ENCODE measurements at places on chromosomes 16 and 17.

GRCh38 chr17:77593081-77593480 lies 365.4 kb upstream of the TNRC6C start:
- DNase-seq: no peak

- no peak for DNase-seq
Observed at GRCh38 chr16:64773184-64773583, 348.7 kb downstream of the CDH11 start.

GRCh38 chr16:62298600-62298999 lies 262.4 kb upstream of the CDH8 start:
- DNase-seq: no peak

GRCh38 chr16:86773354-86773715 lies 195.0 kb downstream of the FOXL1 start:
- no peak for DNase-seq

- no peak for DNase-seq
Observed at GRCh38 chr16:83345846-83346640, 461.7 kb upstream of the HSBP1 start.

- DNase-seq: no peak
Observed at GRCh38 chr17:21291357-21291756, 6.8 kb downstream of the MAP2K3 start.

DNA sequence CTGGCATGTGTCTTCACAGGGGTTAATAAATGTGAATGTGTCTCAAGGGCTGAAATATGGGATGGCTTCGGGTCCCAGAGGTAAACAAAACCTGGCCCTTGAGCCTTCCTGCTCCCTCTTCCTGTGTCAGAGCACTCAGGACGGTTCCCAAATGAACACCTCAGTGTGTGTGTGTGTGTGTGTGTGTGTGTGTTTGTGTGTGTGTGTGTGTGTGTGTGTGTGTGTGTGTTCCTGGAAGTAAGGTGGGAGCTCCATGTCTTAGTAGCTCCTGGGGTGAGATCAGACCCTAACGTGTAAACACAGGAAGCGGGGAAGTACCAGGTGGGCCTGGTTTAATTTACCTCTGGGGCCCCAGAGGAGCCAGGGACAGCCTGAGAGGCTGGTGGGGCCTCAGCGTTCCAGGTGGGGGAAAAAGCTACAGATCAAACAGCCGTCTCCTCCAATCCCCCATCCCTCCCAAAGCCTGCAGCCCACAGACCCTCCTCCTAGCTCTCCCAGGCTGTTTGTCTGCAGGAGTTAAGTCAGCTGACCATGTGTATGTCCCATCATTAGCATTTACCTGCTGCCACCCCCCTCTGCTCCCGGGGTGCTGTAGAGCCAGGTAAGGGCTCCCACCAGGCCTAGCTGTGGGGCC lies 6.1 kb downstream of the KIF19 start:
- no peak for DNase-seq

DNA sequence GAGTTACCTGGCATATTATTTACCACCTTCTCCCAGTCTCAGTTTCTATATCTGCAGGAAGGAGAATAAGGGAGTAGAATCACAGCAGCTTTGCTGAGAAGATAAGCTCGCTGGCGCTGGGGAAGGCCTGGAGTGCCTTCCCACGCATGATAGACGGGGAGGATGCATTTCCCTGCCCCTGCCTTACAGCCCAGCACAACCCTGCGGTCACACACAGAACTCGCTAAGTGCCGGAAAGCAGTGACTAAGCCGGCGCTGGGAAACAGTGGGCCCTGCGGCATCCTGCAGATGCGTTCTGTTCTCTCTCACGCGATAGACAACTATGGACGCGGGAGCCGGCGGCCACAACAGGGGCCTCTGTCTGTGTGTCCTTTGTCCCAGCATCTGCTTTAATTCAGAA lies 4.8 kb downstream of the CA5A start:
- DNase-seq: no peak

GRCh38 chr16:17362183-17362582 lies 108.6 kb downstream of the XYLT1 start:
- DNase-seq: no peak

DNA sequence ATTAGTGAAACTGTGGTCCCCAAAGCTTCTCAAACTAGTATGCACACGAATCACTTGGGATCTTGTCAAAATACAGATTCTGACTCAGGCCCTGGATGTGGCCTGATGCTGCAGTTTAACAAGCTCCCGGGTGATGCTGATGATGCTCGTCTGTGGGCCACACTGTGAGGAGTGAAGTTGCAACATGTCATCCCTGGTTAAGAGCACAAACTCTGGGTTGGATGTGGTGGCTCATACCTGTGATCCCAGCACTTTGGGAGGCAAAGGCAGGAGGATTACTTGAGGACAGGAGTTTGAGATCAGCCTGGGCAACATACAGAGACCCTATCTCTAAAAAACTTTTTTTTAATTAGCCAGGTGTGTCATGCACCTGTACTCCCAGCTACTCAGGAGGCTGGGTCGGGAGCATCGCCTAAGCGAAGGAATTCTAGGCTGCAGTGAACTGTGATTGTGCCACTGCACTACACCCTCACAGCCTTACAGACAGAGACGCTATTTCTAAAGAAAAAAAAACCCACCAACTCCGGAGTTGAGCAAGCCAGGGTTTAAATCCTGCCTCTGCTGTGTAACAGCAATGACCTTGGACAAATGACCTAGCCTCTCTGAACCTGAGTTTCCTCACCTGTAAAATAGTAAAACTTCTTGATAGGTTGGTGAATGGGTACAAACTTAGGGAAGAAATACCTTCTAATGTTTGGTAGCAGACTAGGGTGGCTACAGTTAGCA lies 24.4 kb upstream of the ABAT start:
- no peak for DNase-seq

Data from stimulated activated CD4-positive, alpha-beta T cell treated with anti-CD3 and anti-CD28 coated beads, Interleukin-15, amount 100 ng/mL, for 48 hours (primary cell).